Naive thymus-derived CD4-positive, alpha-beta T cell (primary cell): ENCODE measurements at places on chromosomes 13 and 19. TPM values are rescaled to one million over a fixed set of nuclear protein-coding genes. Genes with fewer than 3 reads are reported as not detected.

The CYP2A7 gene
- not detected for total RNA-seq

The CYP2S1 gene
- 4.1 TPM for total RNA-seq

The SHISA7 gene
- not detected for total RNA-seq

The PRKD2 gene
- 120 TPM for total RNA-seq

The ELANE gene
- not detected in 2 replicates for total RNA-seq

The STK24 gene
- total RNA-seq, result 90.1 TPM

The LRRC63 gene
- 0.19 TPM for total RNA-seq

The PGPEP1 gene
- 57.1 TPM for total RNA-seq

The MUC16 gene
- total RNA-seq, result 0.10 TPM

The ZNF235 gene
- total RNA-seq, result 14.0 TPM
